Stimulated activated naive B cell treated with anti-CD40 and anti-IgM and Interleukin-4, amounts not matched to agents 10 μg/mL and 1 μg/mL and 100 μg/mL, for 72 hours (primary cell): ENCODE measurements at places on chromosomes 2 and 18.

DNA sequence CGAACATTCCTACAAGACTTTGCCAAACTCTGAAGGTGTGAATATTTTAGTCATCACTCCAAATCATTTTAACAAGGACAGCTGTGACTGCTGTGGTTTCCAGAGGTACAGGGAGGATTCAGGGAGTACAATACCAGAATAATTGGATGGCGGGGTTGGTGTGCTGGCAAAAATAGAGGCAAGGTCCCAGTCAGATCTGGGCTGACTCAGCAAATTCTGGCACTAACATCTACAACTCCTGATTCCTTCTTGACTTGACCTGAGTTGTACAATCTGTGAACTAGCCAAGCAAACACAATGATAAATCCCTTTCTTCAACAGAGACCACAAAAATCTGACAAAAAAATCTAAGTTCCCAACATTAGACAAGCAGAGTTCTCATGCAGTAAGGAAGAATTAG, 40.4 kb downstream of the RMP24 start:
- DNase-seq, result no peak

DNA sequence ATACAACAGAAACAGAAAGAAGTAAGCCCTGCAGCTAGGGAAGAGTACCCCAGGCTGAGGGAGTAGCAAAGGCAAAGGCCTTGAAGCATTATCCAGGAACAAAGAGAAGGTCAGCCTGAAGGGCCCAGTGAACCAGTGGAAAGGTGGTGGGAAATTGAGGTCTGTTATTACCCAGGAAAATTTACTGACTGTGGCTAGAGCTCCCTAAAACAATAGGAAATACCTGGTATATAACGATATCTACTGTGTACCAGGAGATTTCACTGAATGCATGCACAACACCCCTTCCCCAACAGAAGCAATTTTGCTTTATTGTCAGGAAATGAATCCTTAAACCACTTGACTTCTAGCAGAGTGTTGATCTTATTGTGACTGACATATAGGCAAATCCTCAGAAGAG, 365.3 kb downstream of the ERBB4 start:
- no peak for DNase-seq

- no peak for DNase-seq
These were observed 1.5 kb downstream of the ADD2 start for GRCh38 chr2:70766357-70767078.

- DNase-seq, result no peak
These were observed 368.1 kb upstream of the NETO1 start for GRCh38 chr18:73235921-73236320.

DNA sequence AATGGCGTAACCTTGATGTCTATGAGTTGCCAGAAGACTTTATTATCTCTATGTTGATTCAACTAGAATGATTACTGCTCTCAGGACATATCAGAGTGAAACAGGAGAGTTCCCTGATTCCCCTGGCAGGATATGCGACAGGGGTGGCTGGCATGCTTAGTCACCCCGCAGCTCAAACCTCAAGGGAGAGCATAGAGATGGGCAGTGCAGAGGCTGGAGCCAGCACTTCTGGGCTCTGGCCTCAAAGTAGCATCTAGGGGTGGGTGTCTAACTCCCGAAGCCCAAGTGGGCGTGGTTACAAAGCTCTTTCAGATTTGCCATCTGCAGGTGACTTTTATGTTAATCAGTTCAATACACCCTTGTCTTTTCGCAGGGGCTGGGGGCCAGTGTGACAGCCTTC, 391.6 kb downstream of the ADCYAP1 start:
- no peak for DNase-seq

- DNase-seq, result no peak
These were observed 38.9 kb downstream of the INO80C start for GRCh38 chr18:35458677-35459441.
